ENCODE measurements at places on chromosomes 1 and 21.

GRCh38 chr1:201026234-201026633 is 2.7 kb upstream of the KIF21B start:
- no peak for DNase-seq

- DNase-seq = no peak
These were observed 95.0 kb upstream of the PPP2R5A start for GRCh38 chr1:212190169-212190568.

DNA sequence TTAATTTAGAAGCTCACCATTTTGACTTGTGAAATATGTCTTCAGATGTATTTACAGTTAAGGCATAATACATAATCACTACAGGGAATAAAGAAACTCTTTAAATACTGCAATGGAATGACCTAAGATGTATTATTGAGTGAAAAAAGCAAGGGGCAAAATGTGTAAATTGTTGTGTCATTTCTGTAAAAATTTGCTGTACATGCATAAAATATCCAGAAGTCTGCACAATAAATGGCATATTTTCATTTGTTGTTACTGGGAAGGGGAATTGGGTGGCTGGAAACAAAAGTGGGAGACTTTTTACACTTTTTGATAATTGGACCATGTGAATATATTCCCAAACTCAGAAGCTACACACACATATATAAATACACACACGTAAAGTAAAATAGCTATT is 17.1 kb downstream of the LRIG2 start:
- no peak for DNase-seq

DNA sequence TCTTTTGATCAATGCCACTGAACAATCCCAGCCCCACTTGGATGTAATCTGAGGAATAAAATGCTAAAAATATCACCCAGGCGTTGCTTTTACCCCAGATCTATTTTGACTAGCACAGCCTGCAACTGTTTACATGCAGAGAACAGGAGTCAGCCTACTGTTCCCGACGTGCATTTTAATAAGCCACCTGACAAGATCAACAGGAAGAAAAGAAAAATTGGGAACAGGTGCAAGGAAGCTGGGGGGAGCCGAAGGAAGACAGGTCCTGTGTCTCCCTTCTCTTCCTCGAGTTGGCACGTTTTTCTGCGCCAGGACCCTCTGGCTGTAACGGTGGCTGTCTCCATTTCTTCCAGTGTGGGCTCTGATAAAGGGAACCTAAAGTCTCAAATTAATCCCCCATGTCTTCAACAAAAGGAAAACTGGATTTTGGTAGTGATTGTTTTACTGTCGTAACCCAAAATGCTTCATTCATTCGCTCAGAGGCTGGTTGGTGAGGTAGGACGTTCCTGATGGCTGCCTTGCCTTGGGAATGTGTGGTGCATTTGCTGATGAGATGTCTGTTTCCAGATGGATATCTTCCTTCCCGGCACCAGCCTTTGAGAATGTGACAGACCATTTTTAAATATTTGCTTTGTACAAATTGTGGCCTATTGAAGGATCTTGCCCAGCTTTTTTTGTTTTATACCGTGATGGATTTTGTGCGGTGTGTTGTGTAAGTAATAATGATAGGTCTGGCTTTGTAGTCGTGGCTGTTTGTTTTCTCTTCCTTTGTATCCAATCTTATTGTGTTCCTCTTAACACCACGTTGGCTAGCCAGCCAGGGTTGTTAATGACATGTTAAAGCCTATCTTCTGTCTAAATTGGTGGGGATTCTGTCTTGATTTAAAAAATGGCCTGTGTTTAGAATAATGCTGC is 117.5 kb downstream of the C1orf21 start:
- DNase-seq = no peak

- DNase-seq = no peak
These were observed 847 bp upstream of the RORC start for GRCh38 chr1:151832318-151832980.
